Epithelial cell of prostate (primary cell): ENCODE measurements at places on chromosomes 4 and X.

GRCh38 chr4:143711543-143712154 lies 11.2 kb upstream of the FREM3 start:
- DNase-seq: no peak

GRCh38 chrX:133365871-133366611 lies 49.2 kb downstream of the GPC4 start:
- DNase-seq: no peak

DNA sequence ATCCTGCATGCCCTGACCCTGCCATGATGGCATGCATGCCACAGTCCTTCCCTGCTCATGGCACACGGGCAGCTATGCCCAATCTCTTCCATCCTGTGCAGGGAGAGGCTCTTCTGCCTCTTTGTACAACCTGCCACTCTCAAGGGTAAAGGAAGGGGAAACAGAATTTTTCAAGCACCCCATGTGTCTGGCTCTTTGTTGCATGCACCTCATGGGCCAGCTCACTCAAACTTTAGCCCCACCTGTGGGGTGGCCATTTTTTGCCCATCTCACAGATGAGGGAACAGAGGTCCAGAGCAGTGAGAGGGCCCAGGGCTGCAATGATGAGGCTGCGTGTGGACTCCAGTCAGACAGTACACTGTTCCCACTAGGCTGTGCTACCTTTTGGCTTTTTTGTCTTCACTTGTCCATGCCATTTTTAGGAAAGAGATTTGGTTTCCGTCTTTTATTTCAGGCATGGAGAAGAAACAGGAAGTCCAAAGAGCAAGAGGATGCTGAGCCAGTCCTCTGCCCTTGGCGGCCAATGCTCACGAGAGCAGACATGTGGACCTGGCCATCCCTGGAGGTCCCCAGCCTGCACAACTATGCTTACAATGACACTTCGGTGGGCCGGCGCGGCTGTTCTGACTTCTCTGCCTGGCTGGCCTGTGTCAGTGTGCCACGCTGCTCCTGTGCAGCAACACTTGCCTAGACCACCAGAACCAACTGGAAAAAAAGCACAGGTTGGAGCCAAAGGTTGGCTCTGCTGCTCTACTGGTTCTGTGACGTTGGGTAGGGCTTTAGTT lies 45.6 kb downstream of the NSG1 start:
- DNase-seq: no peak

DNA sequence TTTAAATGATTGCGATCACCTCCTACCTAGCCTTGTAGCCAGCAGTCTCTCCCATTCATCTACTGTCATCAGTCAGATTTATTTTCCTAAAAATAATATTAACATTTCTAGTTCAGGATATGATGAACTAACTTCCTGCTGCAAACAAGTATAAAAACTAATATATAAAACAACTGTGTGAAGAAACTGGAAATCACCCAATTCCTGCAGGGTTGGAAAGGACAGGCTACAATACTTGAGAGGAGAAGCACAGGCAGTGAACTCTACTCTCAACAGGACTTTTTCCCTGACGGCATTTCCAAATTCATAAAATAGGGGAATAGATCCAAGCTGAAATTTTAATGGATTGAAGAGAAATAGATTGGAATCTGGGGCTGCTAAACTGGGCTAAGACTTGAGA lies 14.2 kb upstream of the BBS12 start:
- DNase-seq: no peak

- no peak for DNase-seq
These were observed 29.1 kb downstream of the NAF1 start for GRCh38 chr4:163137581-163137980.
